ENCODE measurements at places on chromosomes 3 and 15.

- DNase-seq: no peak
Measured at GRCh38 chr15:47398594-47398993, 318.7 kb upstream of the SEMA6D start.

GRCh38 chr3:150348500-150348899 is 59.6 kb upstream of the TSC22D2 start:
- no peak for DNase-seq

DNA sequence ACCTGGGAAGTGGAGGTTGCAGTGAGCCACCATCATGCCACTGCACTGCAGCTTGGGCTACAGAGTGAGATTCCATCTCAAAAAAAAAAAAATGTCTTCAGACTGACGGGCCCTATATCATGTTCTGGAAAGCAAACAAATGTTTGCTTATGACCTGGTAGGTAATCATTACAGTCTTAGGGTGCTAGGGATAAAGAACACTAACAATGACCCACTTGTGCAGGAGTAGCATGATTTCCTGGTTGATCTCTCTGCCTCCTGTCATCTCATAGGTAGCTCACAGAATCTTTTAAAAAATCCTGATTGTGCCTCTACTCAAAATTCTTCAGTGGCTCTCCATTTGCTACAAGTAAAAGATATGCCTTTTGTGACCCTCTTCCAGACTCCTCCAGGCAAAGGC is 74.5 kb upstream of the TSPAN3 start:
- DNase-seq: no peak

DNA sequence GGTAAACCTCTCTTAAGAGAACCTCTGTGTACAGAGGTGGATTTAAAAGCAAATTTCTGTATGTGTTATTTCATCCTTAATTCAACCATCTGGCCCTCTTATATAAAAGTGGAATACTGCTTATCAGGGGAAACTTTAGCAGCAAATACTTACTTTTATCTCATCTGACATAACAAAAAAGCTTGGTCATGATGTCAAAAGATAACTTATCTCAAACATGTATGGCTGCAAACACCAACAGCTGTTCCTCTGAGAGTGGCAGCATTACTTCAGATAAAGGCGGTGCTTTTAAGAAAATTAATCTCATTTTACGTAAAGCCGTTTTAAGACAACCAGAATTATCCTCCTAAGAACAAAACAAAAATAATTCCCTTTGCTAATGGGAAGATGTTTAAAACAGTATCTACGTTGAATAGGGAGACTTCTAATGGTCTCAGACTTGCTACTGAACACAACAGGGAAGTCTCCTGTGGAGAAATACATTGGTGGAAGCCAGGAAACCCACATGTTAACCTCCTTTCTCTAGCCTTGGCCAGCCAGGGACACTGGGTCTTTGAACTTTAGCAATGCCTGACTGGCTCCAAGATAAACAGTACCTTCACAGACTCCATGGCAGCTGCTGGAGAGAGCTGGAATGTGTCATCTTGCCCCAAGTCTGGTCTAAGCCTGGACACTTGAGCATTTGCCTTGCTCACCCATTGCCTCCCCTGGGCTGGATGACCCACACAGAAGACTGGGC is 18.1 kb downstream of the ARRDC4 start:
- no peak for DNase-seq

DNA sequence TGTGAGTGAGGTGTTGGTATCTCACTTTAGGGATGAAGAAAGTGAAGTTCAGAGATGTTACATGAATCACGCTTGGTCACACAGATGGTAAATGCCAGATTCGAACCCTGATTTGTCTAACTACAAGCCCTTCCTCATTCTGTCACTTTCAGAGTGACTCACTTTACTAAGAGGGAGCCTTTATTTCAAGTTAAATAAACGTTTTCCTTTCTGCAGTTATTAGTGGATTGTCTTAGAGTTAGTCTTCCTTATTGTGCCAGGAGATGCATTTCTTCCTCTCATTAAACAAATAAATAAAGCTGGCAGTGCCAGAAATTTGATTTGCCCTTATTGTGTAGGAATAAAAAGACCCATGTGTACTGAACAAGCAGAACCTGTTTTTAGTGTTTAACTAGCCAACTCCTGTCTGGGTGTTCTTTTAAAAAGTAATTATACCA is 162.5 kb downstream of the AKAP13 start:
- DNase-seq: no peak

- no peak for DNase-seq
Measured at GRCh38 chr15:46815765-46816164, 901.5 kb upstream of the SEMA6D start.

- DNase-seq: no peak
Measured at GRCh38 chr3:57951066-57951882, 56.9 kb upstream of the FLNB start.

DNA sequence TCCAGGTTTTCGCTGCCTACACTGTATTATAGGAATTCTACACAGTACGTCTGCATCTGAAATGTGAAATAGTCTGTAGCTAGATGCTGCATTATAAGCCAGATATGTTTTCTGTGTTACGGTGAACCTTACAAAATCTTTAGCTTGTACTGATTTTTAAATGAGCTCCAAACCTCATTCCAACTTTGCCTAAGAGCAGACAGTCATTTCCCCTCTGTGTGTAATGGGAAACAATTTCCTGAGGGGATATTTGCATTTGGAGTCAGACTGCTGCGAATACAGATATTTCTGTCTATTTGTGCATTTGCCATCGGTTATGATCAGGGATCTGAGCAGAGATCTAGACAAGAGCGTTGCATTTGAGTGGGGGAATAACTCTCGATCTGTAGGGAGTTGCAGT is 37.5 kb downstream of the ARNT2 start:
- no peak for DNase-seq

GRCh38 chr15:52124270-52124880 is 11.8 kb upstream of the BCL2L10 start:
- no peak for DNase-seq

DNA sequence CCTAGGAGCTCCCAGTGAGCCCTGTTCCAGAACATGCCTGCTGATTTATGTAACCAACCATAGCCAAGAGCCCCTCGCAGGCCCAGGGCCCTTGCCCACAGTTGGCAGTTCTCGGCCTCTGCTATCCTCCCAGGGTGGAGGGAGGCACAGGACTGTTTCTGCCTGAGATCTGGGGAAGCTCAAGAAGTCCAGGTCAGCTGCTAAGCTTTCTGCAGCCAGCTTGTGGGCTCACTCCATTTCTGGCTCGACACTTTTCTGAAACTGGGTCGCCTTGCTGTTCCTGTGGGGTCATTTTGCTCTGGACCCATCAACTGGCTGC is 72.5 kb upstream of the HERC1 start:
- no peak for DNase-seq

DNA sequence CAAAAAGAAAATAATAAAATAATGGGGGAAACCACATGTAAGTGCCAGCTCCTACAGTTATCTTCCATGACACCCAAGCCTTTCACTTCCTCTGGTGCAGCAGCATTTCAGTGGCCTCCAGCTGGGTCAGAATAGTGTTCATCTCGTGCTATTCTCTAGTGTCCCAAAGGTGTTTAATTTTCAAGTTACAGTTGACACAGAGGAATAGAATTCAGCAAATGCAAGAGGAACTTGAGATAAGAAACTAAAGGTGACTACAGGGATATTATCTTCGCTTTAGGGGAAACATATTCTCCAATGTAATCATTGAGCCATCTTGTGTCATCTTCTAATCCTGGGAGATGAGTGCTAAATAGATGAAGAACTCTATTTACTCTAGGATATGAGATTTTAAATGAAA is 212.8 kb downstream of the EPHA3 start:
- DNase-seq: no peak

DNA sequence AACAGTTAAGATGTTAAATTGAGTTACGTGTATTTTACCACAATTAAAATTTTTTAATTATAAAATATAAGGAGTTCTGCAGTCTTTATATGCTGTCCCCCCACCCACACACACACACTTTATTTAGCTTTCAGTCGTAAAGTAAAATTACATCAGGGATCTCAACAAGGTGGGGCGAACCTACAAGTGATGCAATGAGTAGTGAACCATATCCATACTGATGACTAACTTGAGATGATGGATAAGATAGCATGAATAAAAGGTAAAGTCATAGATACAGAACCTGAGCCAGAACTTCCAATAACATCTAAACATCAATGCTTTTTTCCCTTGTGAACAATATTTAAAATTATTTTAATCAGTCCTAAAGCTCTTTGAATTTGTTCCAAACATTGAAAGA is 77.2 kb downstream of the VPS13C start:
- DNase-seq: no peak

DNA sequence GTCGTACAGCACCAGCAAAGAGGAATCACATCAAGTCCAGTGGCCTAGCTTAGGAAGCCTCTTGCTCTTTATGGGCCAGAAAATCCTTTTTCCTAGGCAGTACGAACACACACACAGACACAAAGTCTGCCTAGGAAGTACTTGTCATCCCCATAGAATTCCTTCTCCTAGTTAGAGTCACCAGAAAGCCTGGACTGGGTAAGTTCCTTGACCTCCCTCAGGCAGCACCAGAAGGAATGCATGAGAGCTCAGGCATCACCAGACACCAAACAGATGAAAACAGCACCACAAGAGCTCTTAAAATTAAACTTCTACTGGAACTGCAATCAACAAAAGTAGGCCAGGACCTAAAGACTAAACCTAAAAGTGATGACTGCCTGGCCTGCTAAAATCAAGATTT is 192.9 kb upstream of the CCDC54 start:
- no peak for DNase-seq

DNA sequence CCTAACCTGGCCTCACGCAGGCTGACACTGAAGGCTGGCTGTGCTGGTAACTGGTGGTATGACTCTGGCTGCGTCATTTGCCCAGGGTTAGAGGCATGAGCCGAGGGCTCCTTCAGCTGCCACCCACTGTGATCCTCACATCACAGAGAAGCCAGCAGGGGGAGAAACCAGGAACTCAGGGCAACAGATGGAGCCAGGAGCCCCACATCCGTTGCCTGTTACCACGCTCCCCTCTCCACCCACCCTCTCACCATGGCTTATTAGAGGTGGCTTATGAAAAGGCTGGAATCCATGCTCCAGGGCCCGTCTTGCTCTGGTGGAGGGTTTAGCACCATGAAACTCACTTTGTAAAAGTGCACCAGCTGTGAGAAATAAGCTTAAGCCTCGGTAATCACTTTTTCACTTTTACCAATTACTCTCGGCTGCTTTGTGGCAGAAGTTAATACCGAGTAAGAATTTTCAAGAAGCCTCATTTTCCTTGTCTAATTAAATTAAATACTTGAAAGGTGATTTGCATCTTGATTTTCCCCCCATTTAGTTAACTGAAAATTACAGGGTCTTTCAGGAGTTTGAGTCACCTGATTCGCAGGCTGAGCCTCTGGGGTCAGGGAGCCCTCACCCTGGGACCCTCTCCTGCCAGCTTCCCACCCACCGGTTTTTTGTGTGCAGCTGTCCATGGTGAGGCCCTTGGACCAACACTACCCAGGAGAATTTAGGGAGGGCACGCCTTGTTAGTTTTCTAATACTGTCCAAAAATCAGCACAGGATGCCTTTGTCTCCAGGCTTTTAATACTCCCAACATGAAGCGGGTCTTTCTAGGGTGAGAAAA is 60.9 kb downstream of the ASB7 start:
- DNase-seq: no peak

- DNase-seq: no peak
Measured at GRCh38 chr15:40110866-40111550, 2.3 kb upstream of the BMF start.

GRCh38 chr15:31489801-31490646 is 163.4 kb downstream of the KLF13 start:
- DNase-seq: no peak

DNA sequence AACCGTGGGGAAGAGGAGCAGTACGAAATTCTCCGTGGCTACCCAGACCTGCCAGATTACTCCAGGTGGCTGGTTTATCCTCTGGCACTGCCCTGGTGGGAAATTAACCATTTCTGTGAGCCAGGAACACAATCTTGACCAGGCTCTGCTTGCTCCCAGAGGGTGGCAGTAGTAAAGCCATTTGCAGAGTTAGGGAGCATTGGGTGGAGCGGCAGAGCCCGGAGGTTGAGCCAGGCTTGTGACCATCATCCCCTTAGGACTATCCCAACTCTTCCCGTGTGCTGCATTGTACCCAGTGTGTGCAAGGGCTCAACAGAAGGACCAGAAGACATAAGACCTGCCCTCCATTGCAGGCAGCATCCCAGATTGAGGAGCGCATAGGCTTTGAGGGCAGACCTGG is 5.3 kb downstream of the KNG1 start:
- no peak for DNase-seq

- DNase-seq: no peak
Measured at GRCh38 chr3:124115956-124116355, 124.0 kb upstream of the ROPN1 start.

- peak; percentile 47 for DNase-seq
Measured at GRCh38 chr3:38117748-38118420, 19.0 kb downstream of the ACAA1 start.

DNA sequence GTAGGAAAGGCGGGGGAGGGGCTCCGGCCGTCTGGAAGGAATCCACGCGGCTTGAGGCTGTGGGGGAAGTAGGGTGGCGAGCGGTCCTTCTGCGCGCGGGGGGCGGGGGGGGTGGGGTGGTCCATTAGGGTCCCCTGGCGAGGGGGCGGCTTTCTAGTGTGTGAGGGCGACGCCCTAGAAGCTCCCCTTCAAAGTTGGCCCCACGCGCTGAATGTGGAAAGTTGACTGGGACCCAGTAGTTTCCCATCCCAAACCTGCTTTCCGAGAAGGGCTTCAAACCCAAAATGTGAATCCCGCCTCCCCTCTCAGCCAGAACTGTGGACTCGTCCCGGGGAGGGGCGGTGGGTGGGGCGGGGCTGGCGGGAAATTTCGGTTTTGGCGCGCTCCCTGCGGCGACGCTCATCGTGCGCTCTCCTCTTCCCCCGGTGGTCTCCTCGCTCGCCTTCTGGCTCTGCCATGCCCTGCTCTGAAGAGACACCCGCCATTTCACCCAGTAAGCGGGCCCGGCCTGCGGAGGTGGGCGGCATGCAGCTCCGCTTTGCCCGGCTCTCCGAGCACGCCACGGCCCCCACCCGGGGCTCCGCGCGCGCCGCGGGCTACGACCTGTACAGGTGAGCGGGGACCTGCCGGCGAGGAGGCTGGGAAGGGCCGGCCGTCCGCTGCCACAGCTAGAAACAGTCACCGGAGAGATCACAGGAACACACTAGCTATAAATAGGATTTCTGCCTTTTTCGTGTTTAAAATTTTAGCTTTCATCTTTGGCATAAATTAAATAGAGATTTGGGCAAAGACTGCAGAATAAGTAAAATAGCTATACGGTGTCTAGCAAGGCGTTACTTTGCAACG is 790 bp downstream of the DUT start:
- peak; percentile 63 for DNase-seq

DNA sequence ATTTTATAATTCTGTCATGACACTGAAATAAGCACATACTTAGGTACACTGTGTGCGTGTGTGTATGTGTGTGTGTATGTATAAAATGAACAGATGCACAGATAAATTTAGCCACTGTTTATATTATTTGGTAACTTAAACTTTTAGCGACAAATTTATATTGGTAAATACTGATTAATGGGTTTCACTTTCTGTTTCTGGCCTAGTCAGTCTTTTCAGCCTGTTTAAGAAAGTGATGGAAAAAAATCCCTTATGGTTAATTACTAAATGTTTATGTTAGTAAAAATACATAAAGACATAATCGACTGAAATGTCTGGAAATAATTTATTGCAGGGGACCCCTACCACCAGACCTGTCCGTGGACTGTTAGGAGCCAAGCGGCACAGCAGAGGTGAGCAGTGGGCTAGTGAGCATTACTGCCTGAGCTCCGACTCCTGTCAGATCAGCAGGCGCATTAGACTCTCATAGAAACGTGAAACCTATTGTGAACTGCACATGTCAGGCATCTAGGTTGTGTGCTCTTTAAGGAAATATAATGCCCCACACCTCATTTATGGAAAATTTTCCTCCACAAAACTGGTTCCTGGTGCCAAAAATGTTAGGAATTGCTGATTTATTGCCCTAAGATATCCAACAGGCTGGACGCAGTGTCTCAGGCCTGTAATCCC is 717.4 kb downstream of the SI start:
- no peak for DNase-seq

Measured in stimulated activated CD8-positive, alpha-beta memory T cell treated with anti-CD3 and anti-CD28 coated beads, Interleukin-4, amount 100 ng/mL, for 24 hours (primary cell).